ENCODE measurements at places on chromosomes 11 and 22.

DNA sequence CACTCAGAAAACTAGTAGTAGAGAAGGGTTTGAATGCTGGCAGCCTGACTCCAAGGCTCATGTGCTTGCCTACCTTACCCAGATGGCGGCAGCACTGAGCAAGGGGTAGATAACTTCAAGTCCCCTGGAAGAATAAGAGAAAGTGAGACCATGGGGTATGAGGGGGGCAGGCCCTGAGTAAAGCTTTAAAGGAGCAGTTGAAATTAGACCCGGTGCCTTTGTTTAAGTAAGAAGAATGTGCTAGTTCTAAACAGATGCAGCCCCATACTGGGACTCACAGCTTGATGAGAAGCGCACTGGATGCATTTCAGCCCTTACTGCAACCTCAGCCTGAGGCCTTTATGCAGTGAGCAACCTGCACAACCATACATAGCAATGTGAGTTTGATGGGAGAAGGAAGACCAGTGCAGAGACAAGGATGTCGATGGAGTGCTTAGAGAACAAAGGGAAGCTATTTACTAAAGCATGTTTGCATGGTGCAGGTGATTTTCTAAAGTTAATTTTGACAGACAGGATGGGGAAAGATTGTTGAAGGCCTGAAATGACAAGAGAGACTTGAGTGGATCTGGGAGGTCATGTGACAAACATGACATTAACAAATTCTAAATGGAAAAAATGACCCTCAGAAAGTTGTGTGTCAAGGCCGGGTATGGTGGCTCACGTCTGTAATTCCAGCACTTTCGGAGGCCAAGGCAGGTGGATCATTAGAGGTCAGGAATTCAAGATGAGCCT is 27.1 kb upstream of the TMA7B start:
- no peak for DNase-seq

GRCh38 chr11:118908901-118909618 is 16.7 kb downstream of the BCL9L start:
- DNase-seq = no peak

- no peak for DNase-seq
Measured at GRCh38 chr22:27617214-27617881, 184.2 kb downstream of the MN1 start.

DNA sequence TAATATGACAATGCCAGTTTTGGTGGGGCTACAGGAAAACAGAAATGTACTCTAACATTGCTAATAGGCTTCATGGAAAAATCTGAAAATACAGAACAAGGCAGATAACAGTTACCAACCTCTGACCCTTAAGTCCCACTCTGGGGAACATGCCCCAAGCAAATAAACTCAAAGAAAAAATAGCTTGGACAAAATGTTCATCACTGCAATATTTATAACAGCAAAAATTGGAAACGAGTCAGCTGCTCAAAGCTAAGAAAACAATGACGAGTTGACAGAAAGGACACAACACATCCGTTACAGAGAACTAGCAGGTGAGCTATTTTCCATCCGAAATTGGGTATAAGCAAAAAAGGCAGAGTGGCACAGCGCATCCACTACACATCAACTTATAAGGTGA is 70.5 kb downstream of the PACSIN2 start:
- no peak for DNase-seq

- DNase-seq = no peak
Measured at GRCh38 chr11:123517559-123518364, 87.7 kb downstream of the GRAMD1B start.

DNA sequence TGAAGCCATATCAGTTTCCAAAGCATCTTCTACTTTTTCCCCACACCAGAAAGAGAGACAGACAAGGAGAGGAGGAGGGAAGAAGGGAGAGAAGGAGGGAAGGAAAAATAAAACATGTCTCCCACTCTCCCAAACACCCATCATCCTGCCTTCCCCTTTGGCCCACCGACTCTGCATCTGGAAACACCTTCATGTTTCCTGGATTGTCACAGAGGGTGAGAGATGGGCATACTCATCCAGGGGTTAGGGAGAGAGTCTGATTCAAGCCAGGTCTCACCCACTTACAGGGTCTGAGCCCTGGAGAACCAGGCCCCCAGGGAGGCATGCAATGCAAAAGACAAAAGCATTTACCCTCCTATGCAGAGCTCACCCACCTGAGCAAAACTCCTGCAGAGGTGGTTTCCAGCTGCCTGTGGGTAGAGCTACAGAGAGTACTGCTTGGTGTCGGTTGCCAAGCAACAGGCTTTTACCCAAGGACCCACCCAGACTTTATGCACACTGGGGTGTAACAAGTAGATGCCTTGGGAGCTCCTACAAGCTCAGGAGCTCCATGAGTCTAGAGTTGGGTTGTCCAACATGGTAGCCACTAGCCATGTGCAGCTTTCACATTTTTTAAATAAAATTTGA is 33.4 kb downstream of the MN1 start:
- no peak for DNase-seq

DNA sequence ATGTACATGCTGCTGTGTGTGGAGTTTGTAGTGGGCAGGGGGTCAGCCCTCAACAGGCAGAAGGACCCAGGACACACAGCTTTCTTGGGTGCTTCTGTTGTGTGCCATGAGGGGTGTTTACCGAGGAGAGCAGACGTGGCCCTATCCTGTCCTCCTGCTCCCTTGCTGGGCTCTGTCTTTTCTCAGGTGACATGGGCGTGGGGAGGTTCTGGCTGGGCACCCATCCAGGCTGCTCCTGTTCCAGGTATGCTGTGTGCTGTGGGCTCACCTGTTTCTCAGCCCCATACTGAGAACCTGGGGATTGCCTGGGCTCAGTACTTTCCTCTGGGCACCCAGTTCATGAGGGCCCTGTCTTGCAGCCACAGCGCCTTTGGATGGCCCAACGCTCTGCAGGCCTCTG is 23.3 kb downstream of the MICALL1 start:
- no peak for DNase-seq

GRCh38 chr11:38530226-38530625 is 1932.2 kb upstream of the RAG2 start:
- no peak for DNase-seq

DNA sequence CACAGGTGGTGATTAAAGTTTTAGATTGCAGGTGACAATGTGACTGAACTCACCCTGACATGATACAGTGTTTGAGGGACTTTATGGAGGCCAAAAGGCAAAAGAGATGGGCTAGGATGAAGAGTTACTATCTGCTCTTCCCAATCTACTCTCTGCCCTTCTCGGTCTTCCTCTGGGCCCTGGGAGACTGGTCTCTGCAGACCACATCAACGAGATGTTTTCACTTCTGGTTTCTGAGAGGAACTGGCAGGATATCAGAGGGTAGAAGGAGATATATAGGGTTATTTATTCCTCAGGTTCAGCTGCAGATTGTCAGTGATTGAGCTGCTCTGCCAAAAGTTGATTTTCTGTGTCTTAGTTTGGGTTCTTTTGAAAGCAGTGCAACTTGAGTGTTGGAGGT is 32.4 kb upstream of the CD44 start:
- DNase-seq = no peak

DNA sequence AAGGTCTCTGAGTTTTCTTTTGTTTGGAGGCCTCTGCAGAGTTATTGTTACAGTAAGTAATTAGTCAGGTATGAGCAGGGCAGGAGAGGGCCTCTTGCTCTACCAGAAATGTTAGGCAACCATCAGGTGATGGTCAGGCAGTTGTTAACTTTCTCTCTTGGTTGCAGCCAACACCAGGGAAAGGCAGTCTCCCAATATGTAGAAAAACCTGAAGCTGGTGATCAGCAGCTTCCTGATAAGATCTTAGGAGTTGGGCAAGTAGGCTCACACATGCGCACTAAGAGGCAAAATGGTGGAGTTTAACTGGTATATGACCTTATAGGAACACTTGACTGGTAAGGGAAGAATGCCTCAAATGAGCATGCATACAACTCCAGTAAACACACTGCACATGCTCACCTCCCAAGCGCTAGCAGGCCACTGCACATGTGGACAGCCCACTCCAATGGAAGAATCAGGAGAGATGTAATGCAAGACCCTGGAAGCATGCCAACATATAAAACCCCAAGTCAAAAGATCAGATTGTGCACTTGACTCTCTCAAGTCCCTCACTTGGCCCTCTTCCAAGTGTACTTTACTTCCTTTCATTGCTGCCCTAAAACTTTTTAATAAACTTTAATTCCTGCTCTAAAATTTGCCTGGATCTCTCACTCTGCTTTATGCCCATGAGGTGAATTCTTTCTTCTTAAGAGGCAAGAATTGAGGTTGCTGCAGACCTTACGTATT is 23.7 kb upstream of the SLC35F2 start:
- DNase-seq = no peak

DNA sequence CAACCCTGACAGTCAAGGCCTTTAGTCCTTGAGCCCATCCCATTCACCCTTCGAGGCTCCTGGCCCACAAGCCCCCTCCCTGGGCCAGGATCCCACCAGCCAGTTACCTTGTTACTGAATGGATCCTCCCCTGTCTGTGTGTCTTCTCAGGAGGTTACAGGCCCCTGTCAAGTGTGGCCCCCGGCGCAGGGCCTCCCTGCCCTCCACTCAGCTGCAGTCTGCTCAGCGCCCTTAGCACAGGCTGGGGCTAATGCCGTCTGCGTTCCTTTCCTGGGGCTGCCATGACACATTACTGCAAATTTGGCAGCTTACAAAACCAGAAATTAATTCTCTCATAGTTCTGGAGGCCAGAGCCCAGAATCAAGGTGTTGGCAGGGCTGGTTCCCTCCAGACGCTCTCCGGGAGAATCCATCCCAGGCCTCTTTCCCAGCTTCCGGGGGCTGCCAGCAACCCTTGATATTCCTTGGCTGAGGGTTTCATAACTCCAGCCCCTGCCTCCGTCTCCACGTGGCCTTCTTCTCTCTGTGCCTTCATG is 9.4 kb upstream of the SYT12 start:
- no peak for DNase-seq

GRCh38 chr22:36337365-36338130 is 50.2 kb downstream of the MYH9 start:
- DNase-seq = no peak

- no peak for DNase-seq
Measured at GRCh38 chr11:13880634-13881033, 81.9 kb upstream of the SPON1 start.

GRCh38 chr11:124493016-124493655 is 47.6 kb upstream of the OR8B8 start:
- DNase-seq = no peak

DNA sequence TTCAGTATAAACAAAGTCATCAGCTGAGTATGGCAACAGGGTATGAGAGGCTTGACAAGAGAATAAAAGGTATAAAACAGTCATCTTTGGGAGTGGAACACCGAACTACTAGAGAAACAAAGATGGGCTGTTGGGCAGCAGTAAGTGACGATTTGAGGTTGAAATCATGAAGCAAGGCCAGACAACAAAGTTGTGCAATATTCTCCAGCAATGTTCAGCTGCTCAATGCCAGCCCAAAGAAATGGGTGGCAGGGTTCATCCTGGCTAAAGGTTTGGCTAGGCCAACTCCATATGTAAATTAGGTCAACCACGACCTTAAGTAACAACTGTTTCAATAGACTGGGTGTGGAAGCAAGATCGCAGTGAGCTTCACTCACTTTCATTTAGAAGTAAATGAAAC is 6.2 kb downstream of the APIP start:
- DNase-seq = no peak

- no peak for DNase-seq
Measured at GRCh38 chr11:125210066-125210465, 45.5 kb downstream of the PKNOX2 start.

- no peak for DNase-seq
Measured at GRCh38 chr11:71499546-71499945, 27.5 kb upstream of the KRTAP5-7 start.

- DNase-seq = no peak
Measured at GRCh38 chr11:125494974-125495725, 915 bp downstream of the FEZ1 start.

DNA sequence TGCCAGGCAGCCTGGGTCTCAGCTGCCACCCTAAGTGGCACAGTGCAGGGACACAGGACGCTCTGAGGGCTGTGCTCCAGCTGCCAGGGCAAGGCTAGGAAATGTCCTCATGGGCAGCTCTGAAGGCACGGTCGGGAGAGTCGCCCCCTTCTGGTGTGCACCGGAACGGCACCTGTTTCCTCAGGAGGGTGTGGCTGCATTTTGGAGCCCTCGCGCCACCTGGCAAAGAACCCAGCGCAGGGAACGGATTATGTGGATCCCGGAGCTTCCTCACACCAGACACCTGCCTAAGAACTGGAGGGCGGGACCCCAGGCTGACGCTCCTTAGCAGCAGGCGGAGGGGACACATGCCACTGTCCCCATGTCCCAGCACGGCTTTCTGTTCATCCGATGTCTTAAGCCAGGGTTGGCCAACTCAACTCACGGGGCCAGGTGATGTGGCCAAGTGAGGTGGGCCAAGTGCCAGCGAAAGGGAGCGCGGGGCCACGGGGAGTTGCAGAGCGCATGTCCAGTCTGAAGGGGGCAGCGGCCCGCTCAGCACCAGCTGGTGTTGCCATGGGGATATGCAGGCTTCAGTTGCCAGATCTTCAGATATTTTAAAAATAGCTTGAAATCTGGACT is 5.1 kb upstream of the SLC22A8 start:
- DNase-seq = no peak

DNA sequence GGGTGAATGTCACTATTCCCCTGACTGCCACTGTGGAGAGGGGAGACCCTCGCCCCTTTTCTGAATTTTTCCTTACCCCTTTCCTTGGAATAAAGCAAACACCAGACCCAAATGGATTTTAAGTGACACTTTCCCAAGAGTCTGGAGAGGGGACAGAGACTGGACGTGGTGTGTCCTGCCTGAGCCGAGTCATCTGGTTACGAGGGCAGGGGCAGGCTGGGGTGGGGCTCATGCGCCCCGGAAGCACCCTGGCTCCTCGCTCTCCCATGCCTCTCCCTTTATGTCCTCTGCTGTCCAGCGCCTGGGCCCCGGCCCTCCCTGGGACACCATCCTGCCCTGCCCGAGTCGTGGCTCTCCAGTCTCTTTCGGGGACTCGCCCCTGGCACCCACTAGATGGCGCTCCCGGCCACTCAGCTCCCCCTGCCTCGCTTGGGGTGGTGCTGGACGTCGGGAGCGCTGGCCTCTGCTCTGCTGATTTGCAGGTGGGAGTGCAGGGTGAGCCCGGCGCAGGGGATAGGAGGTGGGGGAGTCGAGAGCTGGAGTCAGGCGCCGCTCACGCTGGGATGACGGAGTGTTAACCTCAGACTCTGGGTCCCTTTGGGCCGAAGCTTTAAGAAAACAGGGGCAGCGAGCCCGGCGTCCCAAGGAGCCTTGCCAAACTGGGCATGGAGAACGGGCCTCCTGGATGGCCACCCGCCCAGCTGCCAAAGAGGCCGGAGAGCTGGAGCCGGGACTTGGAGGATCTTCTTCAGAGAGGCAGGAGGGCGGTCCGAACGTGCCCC is 89.8 kb downstream of the RPS6KA4 start:
- peak; percentile 62 for DNase-seq

GRCh38 chr11:15807827-15808226 is 548.5 kb downstream of the SOX6 start:
- no peak for DNase-seq

- DNase-seq = no peak
Measured at GRCh38 chr11:34290926-34291325, 66.9 kb downstream of the ABTB2 start.

- DNase-seq = no peak
Measured at GRCh38 chr11:134040386-134041302, 28.2 kb upstream of the JAM3 start.
